ENCODE measurements at places on chromosomes 12 and 14. TPM values are rescaled to one million over a fixed set of nuclear protein-coding genes. Genes with fewer than 3 reads are reported as not detected.
A peak's percentile ranks its signal among the peaks of the same experiment; 100 is the strongest.

The MFAP5 gene
- total RNA-seq = 0.65 TPM

DNA sequence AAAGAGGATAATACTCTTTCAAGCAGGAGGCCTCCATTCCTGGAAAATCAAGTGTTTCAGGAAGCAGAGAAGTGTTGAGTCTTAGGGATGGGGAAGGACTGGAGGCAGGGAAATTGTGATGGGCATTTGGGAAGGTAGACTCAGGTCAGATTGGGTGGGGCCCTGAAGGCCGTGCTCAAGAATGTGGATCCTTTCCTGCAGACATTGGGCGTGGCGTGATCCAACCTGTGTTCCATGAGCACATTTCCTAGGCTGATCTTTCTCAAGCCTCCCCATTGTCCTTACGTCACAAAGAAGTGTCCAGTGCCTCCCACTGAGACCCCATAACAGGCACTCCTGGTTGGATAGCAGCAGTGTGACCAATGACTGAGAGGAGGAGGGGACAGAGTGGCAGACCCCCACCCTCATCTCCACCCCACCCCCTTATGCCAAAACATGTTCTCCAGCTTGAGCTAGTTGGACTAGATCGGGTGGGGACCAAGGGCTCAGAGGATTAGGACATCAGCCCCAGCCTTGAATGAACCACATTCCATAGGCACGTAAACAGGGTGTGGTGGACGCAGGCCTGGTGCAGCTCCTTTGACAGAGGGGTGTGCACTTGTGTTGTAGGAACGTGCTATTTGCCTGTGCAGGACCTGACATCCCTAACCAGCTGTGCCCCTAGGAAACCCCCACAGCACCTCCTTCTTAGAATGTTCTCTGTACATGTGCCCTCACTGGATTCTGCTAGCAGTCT lies 76.8 kb downstream of the TTC9 start:
- no peak for DNase-seq

The SCN8A gene
- total RNA-seq = 2.4 TPM

The SMIM10L1 gene
- total RNA-seq = 5.2 TPM

The ACAD10 gene
- total RNA-seq = 3.4 TPM

The PLCZ1 gene
- total RNA-seq = not detected

- no peak for DNase-seq
Observed at GRCh38 chr12:53676656-53677015, 753 bp upstream of the ATP5MC2 start.

DNA sequence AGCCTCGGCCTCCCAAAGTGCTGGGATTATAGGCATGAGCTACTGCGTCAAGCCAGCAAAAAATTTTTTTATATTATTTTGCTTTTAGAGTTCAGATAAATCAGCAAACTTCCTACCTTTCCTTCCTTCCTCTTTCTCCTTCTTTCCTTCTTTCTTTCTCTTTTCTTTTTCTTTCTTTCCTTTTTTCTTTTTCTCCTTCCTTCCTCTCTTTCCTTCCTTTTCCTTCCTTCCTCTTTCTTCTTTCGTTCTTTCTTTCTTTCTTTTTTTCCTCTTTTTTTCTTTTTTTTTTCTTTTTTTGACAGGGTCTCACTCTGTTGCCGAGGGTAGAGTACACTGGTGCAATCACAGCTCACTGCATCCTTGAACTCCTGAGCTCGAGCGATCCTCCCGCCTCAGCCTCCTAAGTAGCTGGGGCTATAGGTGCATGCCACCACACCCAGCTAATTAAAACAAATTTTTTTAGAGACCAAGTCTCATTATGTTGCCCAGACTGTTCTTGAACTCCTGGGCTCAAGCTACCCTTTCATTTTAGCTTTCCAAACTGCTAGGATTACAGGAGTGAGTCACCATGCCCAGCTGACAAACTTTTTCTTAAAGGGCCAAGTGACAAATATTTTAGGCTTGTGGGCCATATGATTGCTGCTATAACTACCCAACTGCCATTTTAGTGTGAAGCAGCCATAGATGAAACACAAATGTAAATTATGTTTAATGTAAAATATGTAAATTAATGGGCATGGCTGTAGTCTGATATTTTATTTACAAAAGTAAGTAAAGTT lies 7.1 kb upstream of the WASHC4 start:
- peak; percentile 51 for DNase-seq

- no peak for DNase-seq
Observed at GRCh38 chr14:50082308-50082742, 34.0 kb downstream of the VCPKMT start.

The ALDH6A1 gene
- 5.2 TPM for total RNA-seq

The KLRC3 gene
- not detected for total RNA-seq

DNA sequence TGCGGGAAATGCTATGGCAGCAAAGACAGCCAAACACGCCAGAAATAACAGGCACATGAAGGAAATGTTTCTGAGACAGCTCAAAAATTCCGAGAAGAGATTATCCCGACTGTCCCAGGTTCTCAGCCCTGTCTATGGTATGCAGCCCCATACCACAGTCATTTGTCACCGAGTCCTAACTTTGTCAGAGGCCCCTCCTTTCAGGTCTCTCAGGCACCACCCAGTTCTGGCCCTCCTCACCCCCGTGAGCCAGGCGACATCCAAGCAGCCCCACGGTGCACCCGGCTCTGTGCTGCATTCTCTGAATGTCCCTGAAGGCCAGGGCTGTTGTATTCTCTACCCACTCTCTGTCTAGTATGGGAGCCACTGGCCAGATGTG lies 24.0 kb downstream of the SSH1 start:
- DNase-seq = peak; percentile 95

The MANSC1 gene
- 1.1 TPM for total RNA-seq

The GLI1 gene
- 4.1 TPM for total RNA-seq

GRCh38 chr12:13342971-13343370 lies 146.4 kb downstream of the EMP1 start:
- DNase-seq = no peak

GRCh38 chr14:23056956-23057756 lies at the start of gene CDH24:
Gene CDH24 (minus strand): TSS chr14:23057520. CDS start chr14:23055733, 1,787 bp downstream.
- DNase-seq = no peak

- DNase-seq = no peak
Observed at GRCh38 chr12:55034218-55034617, 14.4 kb downstream of the NEUROD4 start.

DNA sequence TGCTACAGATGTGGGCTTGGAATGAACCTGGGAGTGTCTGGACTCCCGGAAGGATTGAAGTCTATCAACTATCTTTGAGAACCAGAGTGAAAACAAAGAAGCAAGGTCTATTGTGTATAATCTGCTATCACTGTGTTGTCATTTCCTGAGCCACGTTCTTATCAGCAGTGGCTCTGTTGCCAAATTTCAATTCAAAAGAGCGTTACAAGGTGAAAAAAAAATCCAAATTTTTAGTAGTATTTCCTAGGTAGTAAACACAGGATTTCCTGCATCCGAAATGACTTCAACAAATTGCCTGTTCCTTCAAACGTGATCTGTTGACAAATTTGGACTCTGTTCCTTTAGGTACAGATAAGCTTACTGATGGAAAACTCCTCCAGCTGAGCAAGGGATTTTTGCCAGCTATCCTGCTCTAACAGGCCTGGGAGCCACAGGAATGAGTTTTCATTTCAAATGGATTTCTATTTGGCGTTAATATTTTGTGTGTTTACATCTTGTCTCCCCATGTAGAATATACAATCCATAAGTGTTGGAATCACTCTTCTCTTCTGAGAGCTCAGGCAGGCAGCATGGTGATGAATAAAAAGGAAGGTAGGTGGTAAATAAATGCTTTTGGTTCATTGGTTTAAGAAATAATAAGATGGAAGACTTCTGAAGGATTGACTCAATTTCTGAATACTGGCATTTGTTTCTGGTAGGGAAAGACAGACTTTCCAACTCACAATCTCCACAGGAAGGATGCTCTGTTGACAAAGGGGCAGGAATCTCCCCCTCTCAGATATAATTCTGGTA lies 58.5 kb downstream of the GPR135 start:
- DNase-seq = no peak

- no peak for DNase-seq
Observed at GRCh38 chr14:90297876-90298629, 33.7 kb downstream of the NRDE2 start.

The ACOT4 gene
- not detected for total RNA-seq

The FZD10 gene
- total RNA-seq = not detected

GRCh38 chr14:42665083-42665482 lies 1058.4 kb downstream of the LRFN5 start:
- no peak for DNase-seq

GRCh38 chr12:106113824-106114446 lies 24.8 kb downstream of the NUAK1 start:
- DNase-seq = no peak

The R3HDM2 gene
- 9.4 TPM for total RNA-seq

GRCh38 chr12:55771736-55772135 lies 28.8 kb downstream of the GDF11 start:
- no peak for DNase-seq

DNA sequence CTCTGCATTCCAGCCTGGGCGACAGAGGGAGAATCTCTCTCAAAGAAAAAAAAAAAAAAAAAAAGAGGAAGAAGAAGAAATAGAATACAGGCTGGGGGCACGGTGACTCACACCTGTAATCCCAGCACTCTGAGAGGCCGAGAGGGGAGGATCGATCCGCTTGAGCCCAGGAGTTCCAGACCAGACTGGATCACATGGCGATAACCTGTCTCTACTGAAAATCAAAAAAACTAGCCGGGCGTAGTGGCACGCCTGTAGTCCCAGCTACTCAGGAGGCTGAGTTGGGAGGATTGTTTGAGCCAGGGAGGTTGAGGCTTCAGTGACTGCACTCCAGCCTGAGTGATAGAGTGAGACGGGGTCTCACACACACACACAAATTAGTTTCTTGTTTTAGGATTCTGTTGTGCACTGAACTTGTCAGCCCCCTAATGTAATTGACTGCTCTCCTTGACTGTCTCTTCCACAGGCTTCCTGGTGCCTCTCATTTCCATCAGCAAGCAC lies 963 bp upstream of the TINF2 start:
- peak; percentile 20 for DNase-seq

DNA sequence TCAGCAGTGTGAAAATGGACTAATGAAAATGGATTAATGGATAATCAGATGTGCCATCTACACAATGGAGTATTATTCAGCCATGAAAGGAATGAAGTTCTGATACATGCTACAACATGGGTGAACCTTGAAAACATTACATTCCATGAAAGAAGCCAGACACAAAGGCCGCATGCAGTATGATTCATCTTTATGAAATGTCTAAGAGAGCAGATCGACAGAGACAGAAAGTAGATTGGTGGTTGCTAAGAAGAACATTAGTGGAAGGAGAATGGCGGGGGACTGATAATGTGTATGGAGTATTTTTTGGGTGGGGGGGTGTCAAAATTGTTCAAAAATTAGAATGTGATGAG lies 47.3 kb downstream of the PRKAB1 start:
- DNase-seq = peak; percentile 14

The LALBA gene
- not detected for total RNA-seq

The RNASE3 gene
- total RNA-seq = not detected

DNA sequence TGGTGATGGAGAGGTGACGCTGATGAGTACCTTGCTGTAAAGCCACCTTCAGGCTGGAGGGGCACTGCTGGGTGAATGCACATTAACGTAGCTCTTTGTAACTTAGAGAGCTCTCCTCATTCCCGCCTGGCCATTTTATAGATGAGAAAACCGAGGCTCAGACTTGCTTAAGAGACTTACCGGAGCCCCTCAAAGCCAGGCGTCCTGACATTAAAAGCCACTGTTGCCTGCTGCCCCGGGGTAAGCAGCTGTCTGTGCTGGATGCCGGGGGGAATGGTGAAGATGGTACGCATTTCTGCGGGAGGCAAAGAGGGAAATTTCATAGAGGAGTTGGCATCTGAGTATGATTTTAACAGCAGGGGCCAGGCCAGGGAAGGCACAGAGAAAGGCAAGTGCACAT lies 49.6 kb upstream of the VRK1 start:
- DNase-seq = no peak

The UBE3B gene
- 30.2 TPM for total RNA-seq

The C12orf50 gene
- total RNA-seq = not detected

The LIN7A gene
- 0.21 TPM for total RNA-seq

DNA sequence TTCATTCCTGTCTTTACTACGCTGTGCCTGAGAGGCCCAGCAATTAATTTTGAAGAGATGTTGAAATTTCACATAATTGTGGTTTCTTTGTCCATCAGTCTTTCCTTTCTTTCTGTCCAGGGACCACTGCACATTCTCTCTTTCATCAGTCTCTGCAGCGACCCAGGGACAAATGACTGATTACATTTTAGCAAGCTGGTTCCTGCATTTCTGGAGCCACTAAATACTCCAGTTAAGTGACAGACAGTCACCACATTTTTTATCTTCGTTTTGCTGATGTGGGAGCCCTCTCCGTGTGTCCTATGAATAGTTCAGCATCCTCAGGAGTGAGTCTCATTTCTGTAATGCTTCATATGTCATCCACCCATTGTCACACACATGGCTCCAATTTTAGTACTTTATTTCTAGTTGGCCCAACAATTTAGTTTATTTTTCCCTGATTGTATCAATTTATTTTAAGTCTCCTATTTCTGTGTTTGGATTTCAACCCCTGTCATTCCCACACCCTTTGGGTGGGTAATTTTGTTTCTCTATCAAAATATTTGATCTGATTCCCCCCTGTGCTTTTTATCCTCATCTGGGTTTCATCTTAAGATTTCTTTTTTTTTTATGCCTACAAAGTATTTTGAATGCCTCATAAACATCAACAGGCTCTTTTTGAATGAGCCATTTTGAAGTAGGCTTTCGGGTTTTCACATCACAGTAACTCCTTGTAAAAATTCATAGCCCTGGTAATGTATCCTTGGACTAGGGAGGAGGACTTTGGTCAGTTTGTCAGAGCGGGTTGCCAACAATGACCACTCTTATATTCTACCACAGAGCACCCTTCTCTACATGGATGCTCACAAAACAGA lies 1196.5 kb downstream of the GALC start:
- peak; percentile 49 for DNase-seq

DNA sequence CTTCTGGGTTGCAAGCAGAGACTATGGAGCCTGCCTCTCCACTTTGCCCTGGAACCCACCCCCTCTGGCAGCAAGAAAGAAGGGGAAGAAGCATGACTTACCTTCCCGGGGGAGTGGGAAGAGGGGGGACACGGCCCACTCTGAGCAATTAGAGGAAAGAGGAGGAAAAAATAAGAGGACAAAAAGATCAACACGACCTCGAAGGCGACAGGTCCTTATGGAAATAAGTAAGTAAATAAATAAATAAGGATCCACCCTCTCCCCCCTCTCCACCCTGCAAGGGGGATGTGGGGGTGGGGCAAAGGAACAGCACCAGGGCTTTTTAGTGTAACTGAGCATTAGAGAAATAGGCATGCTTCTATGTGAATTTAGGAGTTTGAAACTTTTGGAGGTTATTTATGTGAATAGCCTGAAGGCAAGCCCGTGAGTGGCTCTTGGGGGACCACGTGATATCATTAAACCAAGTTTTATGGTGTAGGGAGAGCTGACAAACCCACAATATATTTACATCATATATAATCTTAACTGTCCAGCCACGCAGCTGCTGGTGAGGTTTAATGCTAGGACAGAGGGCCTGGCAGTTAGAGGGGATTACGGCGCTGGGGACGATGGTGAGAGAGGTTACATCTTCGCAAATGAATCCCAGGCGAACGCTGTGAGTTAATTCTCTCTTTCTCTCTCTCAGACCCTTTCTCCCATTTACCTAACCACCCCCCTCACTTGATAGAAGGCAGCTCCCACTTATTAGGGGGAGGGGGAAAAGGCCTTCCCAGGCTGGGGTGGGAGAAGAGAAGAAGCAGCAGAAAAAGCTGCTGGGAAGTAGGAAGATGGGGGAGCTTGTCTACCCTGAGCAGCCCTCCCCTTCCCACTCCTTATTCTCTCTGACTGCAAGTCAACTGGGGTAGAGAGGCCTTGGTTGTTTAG lies 4.8 kb downstream of the HOXC5 start:
- DNase-seq = no peak

The KLHDC1 gene
- total RNA-seq = 0.05 TPM

The LRRC10 gene
- not detected for total RNA-seq

GRCh38 chr14:54314365-54315104 lies 82.3 kb upstream of the CDKN3 start:
- DNase-seq = no peak
